ENCODE measurements at places on chromosomes 6 and 20. TPM values are rescaled to one million over a fixed set of nuclear protein-coding genes. Genes with fewer than 3 reads are reported as not detected.
A peak's percentile ranks its signal among the peaks of the same experiment; 100 is the strongest.

- H3K4me1 ChIP-seq: peaks cover 3% of the 10 kb centered on the region
- H3K36me3 ChIP-seq: no peaks in the 10 kb centered on the region
- H3K27me3 ChIP-seq: no peaks in the 10 kb centered on the region
These were observed 116.7 kb downstream of the SOX4 start for GRCh38 chr6:21710216-21710615.

The PDYN gene
- not detected for total RNA-seq

GRCh38 chr6:83371423-83371822, 59.4 kb downstream of the ME1 start:
- no peak for DNase-seq
- no peaks in the 10 kb centered on the region for H3K36me3 ChIP-seq
- H3K27me3 ChIP-seq: no peaks in the 10 kb centered on the region
- no peaks in the 10 kb centered on the region for H3K4me1 ChIP-seq
- H3K4me3 ChIP-seq: no peak overlapping the region

DNA sequence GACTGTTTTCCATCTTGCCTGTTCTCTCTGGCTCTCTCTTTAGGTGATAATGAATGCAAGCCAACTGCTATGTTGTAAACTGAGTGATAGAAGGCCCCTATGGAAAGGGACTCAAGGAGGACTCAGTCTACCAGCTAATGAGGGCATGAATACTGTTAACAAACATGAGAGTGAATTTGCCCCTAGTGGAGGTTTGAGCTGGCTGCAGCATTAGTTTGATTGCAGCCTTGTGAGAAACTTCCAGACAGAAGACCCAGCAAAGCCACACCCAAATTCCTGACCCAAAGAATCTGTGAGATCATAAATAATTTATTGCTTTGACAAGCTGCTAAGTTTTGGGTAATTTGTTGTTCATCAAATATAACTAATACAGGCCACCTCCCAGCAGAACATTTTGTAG, 50.0 kb upstream of the PLCB1 start:
- no peaks in the 10 kb centered on the region for H3K27me3 ChIP-seq
- no peak overlapping the region for H3K27ac ChIP-seq
- no peak for DNase-seq
- H3K36me3 ChIP-seq: no peaks in the 10 kb centered on the region
- H3K4me1 ChIP-seq: peaks cover 7% of the 10 kb centered on the region
- no peak overlapping the region for H3K4me3 ChIP-seq

The PKHD1 gene
- total RNA-seq: 0.49 TPM

DNA sequence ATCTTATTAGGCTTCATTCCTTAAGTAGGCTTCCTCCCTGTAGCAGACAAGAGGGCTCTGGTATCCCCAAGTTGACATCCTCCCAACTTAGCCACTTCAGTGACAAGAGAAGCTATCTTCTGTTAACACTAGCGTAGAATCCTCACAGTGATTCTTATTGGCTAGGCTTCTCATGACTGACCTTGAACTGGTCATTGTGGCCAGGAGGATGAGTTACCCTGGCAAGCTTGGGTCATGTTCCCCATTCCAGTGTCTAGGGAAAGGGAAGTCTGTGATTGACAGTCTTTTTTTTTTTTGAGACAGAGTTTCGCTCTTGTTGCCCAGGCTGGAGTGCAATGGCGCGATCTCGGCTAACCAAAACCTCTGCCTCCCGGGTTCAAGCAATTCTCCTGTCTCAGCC, 7.1 kb downstream of the CDKAL1 start:
- peaks cover 16% of the 10 kb centered on the region for H3K36me3 ChIP-seq
- DNase-seq: no peak
- H3K4me1 ChIP-seq: peaks cover 27% of the 10 kb centered on the region
- H3K27ac ChIP-seq: no peak overlapping the region
- no peaks in the 10 kb centered on the region for H3K27me3 ChIP-seq

The PKIB gene
- 2.7 TPM for total RNA-seq

- H3K27ac ChIP-seq: no peak overlapping the region
- H3K4me3 ChIP-seq: no peak overlapping the region
- H3K4me1 ChIP-seq: peaks cover 9% of the 10 kb centered on the region
- H3K36me3 ChIP-seq: no peaks in the 10 kb centered on the region
- no peak for DNase-seq
- no peaks in the 10 kb centered on the region for H3K27me3 ChIP-seq
These were observed 117.7 kb upstream of the CCDC28A start for GRCh38 chr6:138655828-138656227.

GRCh38 chr6:18368277-18369105, 18.7 kb upstream of the RNF144B start:
- no peak overlapping the region for H3K4me3 ChIP-seq
- no peaks in the 10 kb centered on the region for H3K36me3 ChIP-seq
- no peaks in the 10 kb centered on the region for H3K4me1 ChIP-seq
- H3K27me3 ChIP-seq: no peaks in the 10 kb centered on the region
- no peak overlapping the region for H3K27ac ChIP-seq
- no peak for DNase-seq

The SPATS1 gene
- total RNA-seq: not detected

The ELOVL2 gene
- total RNA-seq: 0.25 TPM

The RIPOR2 gene
- 19.4 TPM for total RNA-seq

The FAM184A gene
- 3.4 TPM for total RNA-seq

- H3K36me3 ChIP-seq: no peaks in the 10 kb centered on the region
- no peaks in the 10 kb centered on the region for H3K27me3 ChIP-seq
- H3K4me1 ChIP-seq: no peaks in the 10 kb centered on the region
- no peak overlapping the region for H3K4me3 ChIP-seq
- no peak for DNase-seq
- H3K27ac ChIP-seq: no peak overlapping the region
These were observed 8.6 kb upstream of the CLIC5 start for GRCh38 chr6:46024124-46024769.

- no peak overlapping the region for H3K27ac ChIP-seq
- H3K4me1 ChIP-seq: no peaks in the 10 kb centered on the region
- no peaks in the 10 kb centered on the region for H3K36me3 ChIP-seq
- no peak overlapping the region for H3K4me3 ChIP-seq
These were observed 399.8 kb upstream of the MAN1A1 start for GRCh38 chr6:119749335-119749734.

GRCh38 chr6:49606721-49607390, 29.8 kb downstream of the RHAG start:
- no peaks in the 10 kb centered on the region for H3K36me3 ChIP-seq
- no peak for DNase-seq
- H3K27ac ChIP-seq: no peak overlapping the region
- H3K27me3 ChIP-seq: no peaks in the 10 kb centered on the region

GRCh38 chr6:148854992-148855391, 108.2 kb downstream of the UST start:
- H3K27me3 ChIP-seq: no peaks in the 10 kb centered on the region
- no peaks in the 10 kb centered on the region for H3K36me3 ChIP-seq
- no peak overlapping the region for H3K27ac ChIP-seq
- H3K4me1 ChIP-seq: peaks cover 25% of the 10 kb centered on the region

DNA sequence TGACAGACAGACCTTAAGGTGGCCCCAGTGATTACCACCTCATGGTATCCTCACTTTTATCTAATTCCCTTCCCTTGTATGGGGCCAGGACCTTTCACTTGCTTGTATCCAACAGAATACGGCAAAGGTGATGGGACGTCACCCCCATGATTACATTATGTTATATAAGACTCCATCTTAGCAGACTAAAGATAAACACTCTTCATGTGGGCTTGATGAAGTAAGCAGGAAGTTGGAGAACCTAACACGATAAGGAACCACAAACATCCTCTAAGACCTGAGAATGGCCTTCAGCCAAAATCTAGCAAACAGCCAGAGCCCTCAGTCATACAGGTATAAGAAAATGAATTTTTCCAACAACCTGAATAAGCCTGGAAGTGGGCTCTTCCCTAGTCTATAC, 8.0 kb downstream of the SLC17A3 start:
- H3K4me3 ChIP-seq: no peak overlapping the region
- no peaks in the 10 kb centered on the region for H3K27me3 ChIP-seq
- H3K4me1 ChIP-seq: no peaks in the 10 kb centered on the region
- H3K36me3 ChIP-seq: no peaks in the 10 kb centered on the region

The PSMB8 gene
- total RNA-seq: 31.9 TPM

GRCh38 chr6:82017288-82017687, 230.3 kb downstream of the IBTK start:
- H3K27me3 ChIP-seq: no peaks in the 10 kb centered on the region
- H3K36me3 ChIP-seq: no peaks in the 10 kb centered on the region
- no peak overlapping the region for H3K4me3 ChIP-seq

- no peak overlapping the region for H3K27ac ChIP-seq
- no peak overlapping the region for H3K4me3 ChIP-seq
- peaks cover 70% of the 10 kb centered on the region for H3K4me1 ChIP-seq
- DNase-seq: no peak
- peaks cover 11% of the 10 kb centered on the region for H3K36me3 ChIP-seq
These were observed 12.4 kb downstream of the UBE2V1 start for GRCh38 chr20:50100552-50100951.

DNA sequence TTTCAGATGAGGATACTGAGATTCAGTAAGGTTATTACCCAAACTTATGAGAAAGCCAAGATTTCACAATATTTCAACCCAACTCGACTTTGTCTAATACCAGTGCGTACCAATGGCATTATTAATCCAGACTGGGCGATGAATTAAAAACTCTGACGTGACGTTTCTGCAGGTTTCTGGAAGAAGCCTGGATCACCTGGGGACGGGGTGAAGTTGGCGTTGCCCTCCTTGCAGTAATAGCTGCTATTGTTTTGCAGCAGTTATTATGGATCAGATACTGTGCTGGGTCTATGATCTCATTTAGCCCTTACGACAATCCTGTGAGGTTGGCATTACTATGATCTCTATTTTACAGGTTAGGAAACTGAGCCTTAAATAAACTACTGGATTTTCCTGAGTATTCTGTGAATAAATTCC, 569 bp upstream of the CDC5L start:
- H3K27ac ChIP-seq: peak overlapping the region; percentile 98
- peaks cover 29% of the 10 kb centered on the region for H3K4me1 ChIP-seq
- no peaks in the 10 kb centered on the region for H3K27me3 ChIP-seq

GRCh38 chr6:134739299-134740026, 210.4 kb downstream of the ALDH8A1 start:
- H3K27ac ChIP-seq: no peak overlapping the region
- H3K4me1 ChIP-seq: no peaks in the 10 kb centered on the region
- DNase-seq: no peak
- no peaks in the 10 kb centered on the region for H3K36me3 ChIP-seq
- no peak overlapping the region for H3K4me3 ChIP-seq
- H3K27me3 ChIP-seq: no peaks in the 10 kb centered on the region

GRCh38 chr6:18263418-18264218, 712 bp downstream of the DEK start:
- no peaks in the 10 kb centered on the region for H3K36me3 ChIP-seq
- no peak for DNase-seq
- H3K4me3 ChIP-seq: peak overlapping the region; percentile 86
- H3K4me1 ChIP-seq: peaks cover 43% of the 10 kb centered on the region
- H3K27me3 ChIP-seq: no peaks in the 10 kb centered on the region

The BMP6 gene
- total RNA-seq: 3.2 TPM

The LY6G6C gene
- not detected for total RNA-seq

- H3K27me3 ChIP-seq: no peaks in the 10 kb centered on the region
- H3K27ac ChIP-seq: no peak overlapping the region
- no peak overlapping the region for H3K4me3 ChIP-seq
- DNase-seq: no peak
- no peaks in the 10 kb centered on the region for H3K36me3 ChIP-seq
These were observed 102.1 kb upstream of the MYL9 start for GRCh38 chr20:36439040-36439730.

- peaks cover 20% of the 10 kb centered on the region for H3K4me1 ChIP-seq
- H3K36me3 ChIP-seq: no peaks in the 10 kb centered on the region
- peak overlapping the region; percentile 85 for H3K4me3 ChIP-seq
These were observed 437 bp upstream of the CDKAL1 start for GRCh38 chr6:20533746-20534294.

Data from vagina (tissue), 2 donors.